ENCODE measurements at places on chromosomes 2 and 18.

- DNase-seq, result no peak
Measured at GRCh38 chr2:19041434-19042041, 316.9 kb downstream of the OSR1 start.

GRCh38 chr2:223580951-223581350 lies 21.2 kb downstream of the SCG2 start:
- no peak for DNase-seq

DNA sequence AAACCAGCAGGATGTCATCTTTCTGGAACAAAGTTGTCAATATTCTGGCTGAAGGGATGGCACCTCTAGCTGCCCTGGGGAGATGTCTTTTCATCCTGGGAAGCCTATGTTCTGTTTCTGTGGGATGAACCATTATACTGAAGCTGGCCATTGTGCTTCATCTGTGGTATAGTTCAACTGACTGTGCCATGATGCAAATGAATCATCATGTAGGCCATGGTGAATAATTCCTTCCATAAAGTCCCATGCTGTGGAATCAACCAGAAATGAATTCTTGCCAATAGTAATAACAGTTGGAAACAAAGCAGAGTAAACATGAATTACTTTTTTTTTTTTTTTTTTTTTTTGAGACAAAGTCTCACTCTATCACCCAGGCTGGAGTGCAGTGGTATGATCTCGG lies 64.1 kb upstream of the CNGA3 start:
- DNase-seq, result no peak

- DNase-seq, result no peak
Measured at GRCh38 chr2:24125956-24126355, 2.7 kb downstream of the FAM228B start.

DNA sequence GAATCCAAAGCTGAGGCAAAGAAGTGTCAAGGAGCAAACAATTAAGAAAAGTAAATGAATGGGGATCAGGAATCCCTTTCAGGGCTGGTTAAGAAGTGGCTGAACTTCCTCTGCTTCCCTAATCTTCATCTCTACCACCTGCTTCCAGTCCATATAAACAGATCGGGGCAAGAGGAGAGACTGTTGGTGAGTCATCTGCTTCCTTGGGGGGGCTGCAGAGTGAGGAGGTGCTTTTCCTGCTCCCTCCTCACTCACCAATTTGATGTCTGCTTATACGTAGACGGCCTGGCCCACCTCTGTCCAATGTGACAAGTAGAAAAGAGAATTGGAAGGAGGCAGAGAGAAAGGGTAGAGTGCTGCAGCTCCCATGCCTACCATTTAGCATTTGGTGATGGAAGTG lies 68.4 kb downstream of the NAB1 start:
- DNase-seq, result no peak

DNA sequence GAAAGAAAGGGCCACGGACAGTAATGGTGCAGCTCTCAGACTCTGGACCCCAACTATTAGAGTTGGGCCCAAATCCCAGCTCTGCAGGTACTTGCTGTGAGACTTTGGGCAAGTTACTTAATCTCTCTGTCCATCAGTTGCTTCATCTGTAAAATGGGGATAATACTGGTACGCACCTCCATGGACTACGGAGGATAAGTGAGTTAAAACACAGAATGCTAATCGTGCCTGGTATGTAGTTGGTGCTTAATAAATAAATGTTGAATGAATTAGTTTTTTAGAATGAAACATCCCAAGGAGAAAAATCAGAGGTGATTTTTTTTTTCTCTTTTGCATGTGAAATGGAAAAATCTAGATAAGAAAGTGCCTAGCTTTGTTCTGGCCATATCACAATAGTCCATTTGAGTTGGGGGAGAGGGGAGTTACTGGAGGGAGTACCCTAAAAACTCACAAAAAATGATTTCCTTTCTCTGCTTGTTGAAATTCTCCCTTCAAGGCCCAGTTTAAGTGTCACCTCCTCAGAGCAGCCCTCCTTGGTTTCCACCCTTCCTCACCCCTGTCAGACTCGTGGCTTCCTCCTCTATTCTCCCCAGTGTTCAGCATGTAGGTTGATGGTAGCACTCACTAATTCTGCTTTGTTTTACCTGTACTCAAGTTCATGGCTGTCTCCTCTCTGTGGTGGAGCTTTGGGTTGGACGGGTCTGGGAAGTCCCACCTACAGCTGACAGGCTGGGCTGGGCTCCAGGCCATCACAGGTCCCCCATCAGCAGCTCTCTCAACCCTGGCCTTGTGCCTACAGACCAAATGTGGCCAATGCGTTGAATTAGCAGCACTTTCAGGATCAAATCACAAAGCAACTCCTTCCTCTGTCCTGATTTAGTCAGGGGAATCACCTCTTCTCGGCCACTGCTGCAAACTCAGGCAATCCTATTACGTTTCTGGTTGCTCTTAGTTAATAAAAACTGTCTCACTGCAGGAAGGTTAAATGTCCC lies 92.8 kb upstream of the TAF1B start:
- DNase-seq, result no peak
